ENCODE measurements at places on chromosomes 1 and 21.

DNA sequence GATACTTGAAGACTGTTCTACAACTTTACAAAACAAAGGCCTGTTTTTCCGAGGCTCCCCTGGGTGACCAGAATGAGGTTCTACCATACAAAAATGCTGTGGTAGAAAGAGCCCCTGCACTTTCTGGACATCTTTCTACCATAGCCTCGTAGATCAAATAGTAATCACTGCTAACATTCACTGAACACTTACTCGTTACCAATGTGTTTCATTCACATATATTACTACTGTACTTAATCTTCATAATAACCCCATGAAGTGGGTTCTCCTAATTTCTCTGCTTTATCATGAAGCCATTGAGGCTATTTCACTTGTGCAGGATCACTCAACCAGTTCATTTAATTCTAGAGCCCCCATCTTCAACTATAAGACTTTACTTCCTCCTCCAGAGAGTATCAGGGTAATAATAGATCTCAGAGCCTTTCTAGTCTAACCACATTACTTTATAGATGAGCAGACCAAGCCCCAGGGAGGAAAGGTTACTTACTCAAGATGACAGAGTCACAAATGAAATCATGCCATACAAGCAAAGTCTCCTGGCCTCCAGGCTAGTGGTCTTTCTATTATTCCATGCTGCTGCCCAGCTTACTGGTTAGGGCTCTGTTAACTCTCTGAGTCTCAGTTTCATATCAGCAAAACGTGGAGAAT, 46.7 kb upstream of the OSBPL9 start:
- DNase-seq: no peak

- no peak for DNase-seq
Observed at GRCh38 chr1:84272401-84272800, 29.1 kb upstream of the SAMD13 start.

DNA sequence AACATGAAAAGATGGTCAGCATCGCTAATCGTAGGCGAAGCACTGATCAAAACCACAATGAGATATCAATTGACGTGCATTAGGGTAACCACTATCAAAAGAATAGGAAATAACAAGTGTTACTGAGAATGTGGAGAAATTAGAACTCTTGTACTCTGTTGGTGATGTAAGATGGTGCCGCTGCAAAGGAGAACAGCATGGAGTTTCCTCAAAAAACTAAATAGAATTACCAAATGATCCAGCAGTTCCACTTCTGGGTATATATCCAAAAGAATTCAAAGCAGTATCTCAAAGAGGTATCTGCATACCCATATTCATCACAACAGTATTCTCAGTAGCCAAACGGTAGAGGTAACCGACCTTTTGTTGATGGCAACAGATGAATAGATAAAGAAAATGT, 8.3 kb upstream of the CD101 start:
- no peak for DNase-seq

DNA sequence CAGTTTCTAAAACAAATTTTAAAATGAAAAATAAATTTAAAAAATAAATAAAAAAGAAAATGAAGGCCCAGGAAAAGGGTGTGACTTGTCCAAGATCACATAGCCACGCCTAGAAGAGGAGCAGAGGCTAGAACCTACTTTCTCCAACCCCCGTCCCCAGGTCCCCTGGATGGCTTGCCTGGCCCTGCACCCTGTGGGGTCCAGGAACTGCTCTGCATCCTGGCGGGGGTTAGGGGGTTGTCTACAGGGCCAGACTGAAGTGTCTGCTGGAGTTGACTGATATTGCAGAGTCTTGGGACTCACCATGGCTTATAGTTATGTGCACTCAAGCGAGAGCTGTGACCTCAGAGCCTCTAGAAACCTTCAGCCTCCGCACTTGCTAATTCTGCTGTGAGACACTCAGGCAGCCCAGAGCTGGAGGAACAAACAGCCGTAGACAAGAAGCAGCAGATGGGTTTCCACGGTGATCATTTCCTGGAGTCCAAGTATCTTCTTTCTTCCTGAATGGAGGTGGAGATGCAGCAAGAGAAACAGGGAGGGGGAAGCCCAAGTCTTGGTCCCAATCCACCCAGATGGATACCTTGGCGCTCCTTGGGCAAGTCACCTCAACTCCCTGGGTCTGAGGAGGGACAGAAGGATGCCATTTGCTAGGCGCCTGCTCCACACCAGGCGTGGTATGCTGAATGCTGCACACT, 5.2 kb upstream of the EXTL1 start:
- DNase-seq: no peak

DNA sequence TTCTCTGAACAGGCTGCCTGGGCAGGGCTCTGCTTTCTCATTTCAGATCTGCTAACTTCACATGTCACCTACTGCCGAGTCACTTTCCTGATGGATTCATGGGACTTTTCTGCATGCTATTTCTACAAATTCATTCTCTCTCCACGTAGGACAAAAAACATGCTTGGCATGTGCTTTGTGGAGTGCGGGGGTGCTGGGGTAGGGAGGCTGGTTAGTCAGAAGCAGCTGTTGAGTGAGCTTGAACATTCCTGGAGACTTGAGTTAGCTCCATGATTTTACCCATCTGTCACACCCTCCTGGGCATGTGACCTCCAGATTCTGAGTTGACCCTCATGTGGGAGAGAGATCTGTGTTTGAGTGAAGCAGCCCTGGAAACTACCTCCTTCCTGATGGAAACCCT, 71.4 kb downstream of the UCK2 start:
- no peak for DNase-seq

- DNase-seq: peak; percentile 42
Observed at GRCh38 chr21:31730712-31731055, 1.2 kb downstream of the SCAF4 start.

- no peak for DNase-seq
Observed at GRCh38 chr1:94599095-94599813, 57.7 kb upstream of the F3 start.

- peak; percentile 81 for DNase-seq
Observed at GRCh38 chr1:156146020-156146768, 7.2 kb upstream of the SEMA4A start.

GRCh38 chr1:8493916-8494540, 176.1 kb downstream of the SLC45A1 start:
- DNase-seq: no peak

GRCh38 chr21:39628385-39628784, 15.6 kb downstream of the B3GALT5 start:
- DNase-seq: no peak

GRCh38 chr1:41981796-41982195, 63.1 kb upstream of the HIVEP3 start:
- no peak for DNase-seq

- no peak for DNase-seq
Observed at GRCh38 chr1:31036749-31037500, 28.6 kb downstream of the PUM1 start.

GRCh38 chr1:25020851-25021590, 90.9 kb upstream of the RUNX3 start:
- no peak for DNase-seq

DNA sequence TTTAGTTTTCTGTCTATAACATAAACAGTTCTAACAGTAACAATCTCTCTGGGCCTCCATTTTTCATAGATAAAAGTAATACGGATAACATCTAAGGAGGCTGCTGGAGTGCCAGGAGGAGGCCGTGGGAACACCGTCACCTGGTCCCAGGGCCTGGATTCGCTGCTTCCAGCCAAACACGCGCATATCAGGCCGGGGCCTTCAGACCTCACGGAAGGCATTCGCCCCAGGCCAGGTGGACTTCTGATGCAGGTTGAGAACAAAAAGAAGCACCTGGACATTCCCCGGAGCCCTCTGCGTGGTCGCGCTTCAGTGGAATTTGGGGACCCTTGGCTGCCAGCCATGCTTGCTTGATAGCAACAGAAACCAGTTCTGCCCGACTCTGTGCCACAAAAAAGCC, 113.1 kb upstream of the GUCA2B start:
- DNase-seq: no peak

GRCh38 chr1:866095-866494, 57.6 kb upstream of the SAMD11 start:
- no peak for DNase-seq

- no peak for DNase-seq
Observed at GRCh38 chr1:53551428-53551995, 92.3 kb downstream of the DMRTB1 start.

- DNase-seq: no peak
Observed at GRCh38 chr21:15455819-15456462, 273.8 kb upstream of the USP25 start.

DNA sequence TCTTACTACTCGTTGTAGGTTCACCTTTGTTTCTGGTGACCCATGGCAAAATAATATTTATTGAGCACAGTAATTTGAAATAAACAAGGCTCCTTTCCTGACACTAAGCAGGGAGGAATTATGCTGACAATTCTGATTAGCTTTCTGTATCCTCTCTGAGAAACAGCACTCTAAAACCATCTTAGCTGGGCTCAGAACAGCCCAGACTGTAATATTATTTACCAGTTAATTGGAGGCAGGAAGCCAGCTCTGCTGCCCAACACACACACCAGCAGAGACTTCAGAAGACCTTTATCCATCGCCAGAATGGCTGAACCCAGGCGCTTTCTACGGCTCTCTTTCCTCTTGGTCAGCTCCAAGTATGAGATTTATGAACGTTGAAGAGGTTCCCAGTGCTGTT, 77.6 kb upstream of the FMN2 start:
- no peak for DNase-seq

- no peak for DNase-seq
Observed at GRCh38 chr1:94974824-94975223, 47.9 kb upstream of the CNN3 start.

GRCh38 chr21:41621513-41621912, 113.6 kb upstream of the TMPRSS2 start:
- DNase-seq: no peak

DNA sequence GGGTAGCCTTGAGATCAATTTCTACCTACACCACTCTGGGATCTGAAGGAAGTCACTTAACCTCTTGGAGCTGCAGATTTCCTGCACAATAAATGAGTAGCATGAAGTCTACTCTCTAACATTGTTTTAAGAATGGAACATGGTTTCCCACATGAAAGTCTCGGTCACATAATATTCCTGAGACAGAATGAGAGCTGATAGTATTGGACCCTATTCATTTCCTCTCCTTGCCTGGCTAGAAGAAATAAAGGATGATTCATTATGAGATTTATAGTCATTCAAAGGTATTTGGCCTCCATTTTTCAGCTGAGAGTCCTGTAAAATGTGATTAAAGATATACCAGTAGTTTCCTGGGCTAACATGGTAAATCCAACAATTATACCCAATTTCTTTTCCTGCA, 56.7 kb downstream of the ARHGAP29 start:
- no peak for DNase-seq

- no peak for DNase-seq
Observed at GRCh38 chr21:34915364-34915841, 133.7 kb downstream of the RUNX1 start.

DNA sequence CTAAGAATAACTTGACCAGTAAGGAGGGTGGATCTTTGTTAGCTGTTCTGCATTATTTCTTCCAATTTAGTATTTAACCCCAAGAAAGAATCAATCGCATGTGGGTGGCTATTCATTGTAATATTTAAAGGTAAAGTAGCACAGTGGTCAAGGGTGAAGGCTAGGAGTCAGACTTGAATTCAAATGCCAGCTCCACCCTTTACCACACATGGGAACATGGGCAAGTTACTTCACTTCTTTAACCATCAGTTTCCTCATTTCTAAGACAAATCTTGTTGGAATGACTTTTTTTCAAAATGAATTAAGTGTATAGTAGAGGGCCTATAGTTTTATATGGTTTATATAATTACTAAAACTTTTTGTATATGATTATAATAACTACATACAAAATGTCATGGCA, 71.3 kb upstream of the S1PR1 start:
- no peak for DNase-seq

GRCh38 chr21:41242238-41242829, 74.3 kb upstream of the FAM3B start:
- no peak for DNase-seq

DNA sequence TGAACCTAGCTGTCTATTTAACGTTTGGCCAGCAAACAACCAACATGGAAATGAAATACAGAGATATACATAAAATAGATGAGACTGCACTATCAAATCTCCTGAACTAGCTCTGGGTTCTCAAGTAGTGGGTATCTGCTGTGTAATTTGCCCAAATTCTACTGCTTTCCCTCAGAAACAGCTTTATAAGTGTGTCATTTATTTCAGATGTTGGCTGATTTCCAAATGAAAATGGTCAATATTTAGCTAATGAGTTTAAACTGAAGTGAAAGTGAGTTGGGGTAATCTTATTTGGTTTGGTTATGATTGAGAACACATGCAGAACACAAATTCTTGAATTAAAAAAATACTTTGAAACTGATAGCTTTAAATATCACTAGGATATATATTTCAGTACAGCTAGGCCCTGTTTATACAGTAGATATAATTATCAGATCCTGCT, 601.7 kb upstream of the CXADR start:
- DNase-seq: no peak

- DNase-seq: no peak
Observed at GRCh38 chr21:43944757-43945156, 67.4 kb upstream of the TRAPPC10 start.

DNA sequence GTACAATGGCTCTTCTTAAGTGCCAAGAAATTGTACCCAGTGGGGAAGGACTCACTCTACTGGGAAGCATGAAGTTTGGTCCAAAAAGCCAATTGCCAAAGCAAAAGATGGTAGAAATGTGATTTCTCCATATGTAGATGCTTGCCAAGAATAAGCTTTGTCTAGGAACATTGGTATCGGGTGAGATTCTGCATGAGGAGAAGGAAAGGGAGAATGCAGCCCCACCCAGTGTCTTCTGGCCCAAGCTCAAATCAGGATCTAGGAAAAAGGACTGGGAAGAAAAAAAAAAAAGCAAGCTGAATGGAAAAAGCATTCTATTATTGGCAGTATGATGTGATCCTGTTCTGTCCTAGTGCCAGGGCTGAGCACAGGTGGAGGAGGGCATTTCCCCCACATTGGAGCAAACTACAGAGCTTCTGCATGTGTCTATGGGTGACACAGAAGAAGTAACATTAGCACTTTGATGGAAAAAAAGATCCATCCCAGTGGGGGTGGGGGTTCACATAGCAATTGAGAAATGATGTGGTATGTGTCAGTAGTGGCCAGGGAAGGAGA, 226.6 kb downstream of the KCNH1 start:
- no peak for DNase-seq

DNA sequence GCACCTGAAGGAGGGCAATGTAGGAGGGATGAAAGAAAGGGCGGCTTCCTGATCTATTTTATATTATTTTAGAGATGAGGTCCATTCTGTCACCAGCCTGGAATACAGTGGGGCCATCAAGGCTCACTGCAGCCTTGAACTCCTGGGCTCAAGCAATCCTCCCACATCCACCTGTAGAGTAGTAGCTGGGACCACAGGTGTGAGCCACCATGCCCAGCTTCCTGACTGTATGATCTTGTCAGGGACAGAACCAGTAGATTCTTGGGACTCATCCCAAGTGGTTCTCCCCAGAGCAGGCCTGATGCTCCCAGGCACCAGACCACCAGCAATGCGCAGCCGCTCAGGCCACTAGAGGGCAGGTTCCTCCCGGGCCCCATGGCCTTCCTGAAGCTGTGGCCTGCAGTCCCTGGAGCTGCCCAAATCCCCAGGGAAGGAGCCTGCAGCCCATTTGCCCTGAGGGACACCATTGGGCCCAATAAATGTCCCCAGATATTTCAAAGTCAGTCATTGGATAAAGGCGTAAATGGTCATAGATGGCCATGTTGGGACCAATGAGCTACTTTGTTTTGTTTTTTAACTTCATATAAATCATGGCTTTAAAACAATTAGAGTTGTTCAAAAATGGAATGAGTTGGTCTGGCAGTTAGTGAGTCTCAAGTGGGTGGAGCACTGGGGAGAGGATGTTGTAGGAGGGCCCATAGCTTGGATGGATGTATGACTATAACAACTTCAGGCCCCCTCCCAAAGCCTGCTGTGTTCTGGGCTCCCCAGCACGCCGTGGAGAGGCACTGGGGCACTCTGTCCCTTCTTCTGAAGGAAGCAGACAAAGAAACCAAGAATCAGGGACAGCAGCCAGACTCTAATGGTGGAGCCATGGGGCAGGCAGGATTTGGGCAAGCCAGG, 44.7 kb upstream of the GOLT1A start:
- peak; percentile 92 for DNase-seq
